ENCODE measurements at places on chromosomes 1 and 21. TPM values are rescaled to one million over a fixed set of nuclear protein-coding genes. Genes with fewer than 3 reads are reported as not detected.

DNA sequence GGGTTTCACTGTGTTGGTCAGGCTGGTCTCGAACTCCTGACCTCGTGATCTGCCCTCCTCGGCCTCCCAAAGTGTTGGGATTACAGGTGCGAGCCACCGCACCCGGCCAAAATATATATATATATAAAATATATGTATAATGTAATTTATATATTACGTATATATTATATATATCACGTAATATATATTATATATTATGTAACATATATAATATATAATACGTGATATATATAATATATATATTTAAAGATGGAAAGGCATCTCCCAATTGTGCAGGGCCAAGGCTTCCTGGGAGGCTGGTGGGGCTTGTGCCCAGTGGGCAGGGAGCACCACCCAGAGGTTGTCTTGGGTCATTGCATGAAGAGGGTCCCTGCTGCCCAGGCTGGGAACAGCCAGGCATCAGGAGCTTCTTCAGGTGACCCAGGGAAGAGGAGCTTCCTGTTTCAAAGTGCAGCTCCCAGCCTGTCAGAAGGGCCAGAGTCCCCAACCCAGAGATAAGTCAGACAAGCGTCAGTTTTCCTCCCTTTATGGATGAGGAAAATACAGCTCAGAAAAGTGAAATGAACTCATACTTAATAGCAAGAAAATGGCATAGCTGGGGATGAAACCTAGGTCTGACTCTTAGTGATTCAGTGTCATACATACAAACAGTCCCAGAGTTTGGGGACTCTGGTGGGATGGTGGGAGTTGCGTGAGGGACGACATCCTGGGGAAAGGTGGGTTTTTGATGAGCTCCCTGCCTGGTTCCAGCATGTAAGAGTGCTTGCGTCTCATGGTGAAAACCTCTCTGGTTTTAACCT, 12.0 kb downstream of the UBE2Q1 start:
- DNase-seq = no peak

DNA sequence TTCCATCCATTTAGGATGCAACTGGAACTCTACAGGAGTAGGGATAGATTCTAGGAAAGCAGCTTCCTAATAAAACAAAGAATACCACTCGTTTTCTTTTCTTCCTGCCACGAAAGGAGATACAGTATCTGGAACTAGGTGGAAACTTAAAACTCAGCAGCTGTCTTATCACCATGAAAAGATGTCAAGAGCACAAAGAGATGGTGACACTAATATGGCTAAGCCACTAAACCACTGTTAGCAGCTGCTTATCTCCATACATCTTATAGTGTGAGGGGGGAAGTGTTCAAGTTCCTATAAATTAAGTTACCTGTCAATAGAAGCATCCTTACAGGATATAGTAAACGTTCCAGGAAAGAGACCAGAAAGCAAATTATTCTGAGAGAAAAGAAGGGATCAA, 162.5 kb downstream of the TYW3 start:
- DNase-seq = no peak

GRCh38 chr1:28613175-28613574, 21.1 kb downstream of the RAB42 start:
- no peak for DNase-seq

- no peak for DNase-seq
Observed at GRCh38 chr1:153393926-153394325, 3.1 kb upstream of the S100A8 start.

GRCh38 chr1:67957066-67957465, 93.4 kb downstream of the DIRAS3 start:
- DNase-seq = no peak

GRCh38 chr1:215132156-215132555, 49.6 kb downstream of the KCNK2 start:
- no peak for DNase-seq

DNA sequence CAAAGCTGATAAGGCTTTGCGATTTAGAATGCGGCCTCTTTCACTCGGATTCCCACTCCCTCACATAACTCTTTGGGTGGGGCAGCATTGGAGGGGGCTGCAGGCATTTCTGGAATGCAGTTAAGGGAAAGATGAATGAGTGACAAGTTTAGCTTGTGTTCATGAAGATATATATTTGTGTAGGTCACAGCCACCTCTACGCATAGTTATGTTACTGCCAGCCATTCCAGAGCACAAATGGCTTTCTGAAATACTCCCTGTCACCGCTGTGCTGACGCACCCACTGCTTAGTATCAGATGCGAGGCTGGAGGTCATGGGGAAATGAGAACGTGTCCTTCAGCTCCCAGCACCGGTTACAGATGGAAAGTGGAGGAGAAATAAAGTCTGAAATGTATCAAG, 54.1 kb upstream of the ATP1A1 start:
- DNase-seq = no peak

DNA sequence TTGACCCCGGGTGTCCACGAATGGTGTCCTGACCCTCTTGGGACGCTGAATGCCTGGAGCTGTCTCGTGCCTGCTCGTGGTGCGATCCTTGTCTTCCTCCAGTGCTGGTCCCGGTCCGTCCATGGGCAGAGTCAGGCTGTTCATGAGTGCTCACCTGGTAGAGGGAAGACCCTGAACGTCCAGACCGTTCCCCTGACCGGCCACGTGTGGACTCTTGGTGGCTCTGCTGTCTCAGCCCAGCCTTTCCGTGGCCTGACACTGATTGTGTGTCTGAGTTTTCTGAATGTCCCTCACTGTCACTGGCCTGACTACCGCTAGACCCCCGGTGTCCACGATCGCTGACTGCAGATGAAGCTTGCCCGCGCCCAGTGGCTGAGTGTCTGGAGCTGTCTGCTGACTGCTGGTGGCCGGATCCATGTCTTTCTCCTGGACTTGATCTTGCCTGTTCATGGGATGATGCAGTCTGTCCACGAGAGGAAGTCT, 11.7 kb downstream of the FLG start:
- no peak for DNase-seq

DNA sequence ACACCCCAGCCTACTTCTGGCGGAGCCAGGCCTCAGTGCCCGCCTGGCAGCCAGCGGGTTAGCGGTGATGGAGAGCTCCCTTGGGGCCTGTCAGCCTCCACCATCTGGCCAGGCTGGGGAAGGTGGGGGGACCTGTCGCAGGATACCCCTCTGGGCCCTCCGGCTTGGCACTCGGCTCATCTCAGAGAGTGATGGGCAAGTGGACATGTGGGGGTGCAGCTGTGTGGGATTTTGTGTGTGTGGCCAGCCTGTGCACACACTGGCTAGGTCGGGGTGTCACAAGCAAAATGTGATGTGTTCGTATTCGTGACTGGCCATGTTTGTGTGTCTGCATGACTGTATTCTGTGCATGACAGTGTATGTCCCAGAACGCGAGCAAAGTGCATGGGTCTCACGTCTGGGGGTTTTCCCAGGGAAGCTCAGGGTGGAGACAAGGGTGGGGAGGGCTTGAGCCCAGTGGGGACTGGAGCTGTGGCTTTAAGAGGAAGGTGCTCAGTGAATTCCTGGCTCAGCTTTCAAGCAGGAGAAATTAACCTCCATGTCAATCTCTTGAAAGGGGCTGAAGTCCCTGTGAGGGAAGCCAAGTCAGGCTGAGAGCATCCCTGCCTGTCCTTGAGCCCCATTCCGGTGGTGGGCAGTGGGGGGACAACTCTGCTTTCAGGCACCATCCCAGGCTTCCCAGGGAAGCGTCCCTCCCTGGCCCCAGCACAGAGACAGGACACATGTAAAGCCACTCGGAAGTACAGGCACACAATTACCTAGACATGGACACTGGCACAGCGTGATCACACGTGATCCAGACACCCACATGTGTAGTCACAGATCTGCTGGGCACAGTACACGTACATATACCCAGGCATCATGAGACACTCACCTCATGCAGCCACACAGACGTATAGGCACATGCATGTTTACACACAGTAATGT, 21.1 kb upstream of the ADGRB2 start:
- no peak for DNase-seq

DNA sequence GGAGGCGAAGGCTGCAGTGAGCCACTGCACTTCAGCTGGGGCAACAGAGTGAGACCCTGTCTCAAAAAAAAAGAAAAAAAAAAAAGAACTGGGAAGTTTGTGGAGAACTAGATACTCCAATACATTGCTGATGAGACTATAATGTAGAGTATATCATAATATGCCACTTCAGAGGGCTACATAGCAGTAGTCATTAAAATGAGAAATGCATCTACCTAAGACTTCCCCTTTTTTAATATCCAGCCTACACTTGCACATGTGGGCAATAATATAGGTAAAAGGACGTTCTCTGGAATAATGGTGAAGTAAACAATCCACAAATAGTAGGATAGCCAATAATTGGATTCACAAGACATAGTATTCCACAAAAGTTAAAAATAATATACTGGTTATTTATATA, 311.0 kb downstream of the HLX start:
- DNase-seq = no peak

GRCh38 chr1:76942549-76942948, 75.3 kb downstream of the ST6GALNAC5 start:
- DNase-seq = no peak

DNA sequence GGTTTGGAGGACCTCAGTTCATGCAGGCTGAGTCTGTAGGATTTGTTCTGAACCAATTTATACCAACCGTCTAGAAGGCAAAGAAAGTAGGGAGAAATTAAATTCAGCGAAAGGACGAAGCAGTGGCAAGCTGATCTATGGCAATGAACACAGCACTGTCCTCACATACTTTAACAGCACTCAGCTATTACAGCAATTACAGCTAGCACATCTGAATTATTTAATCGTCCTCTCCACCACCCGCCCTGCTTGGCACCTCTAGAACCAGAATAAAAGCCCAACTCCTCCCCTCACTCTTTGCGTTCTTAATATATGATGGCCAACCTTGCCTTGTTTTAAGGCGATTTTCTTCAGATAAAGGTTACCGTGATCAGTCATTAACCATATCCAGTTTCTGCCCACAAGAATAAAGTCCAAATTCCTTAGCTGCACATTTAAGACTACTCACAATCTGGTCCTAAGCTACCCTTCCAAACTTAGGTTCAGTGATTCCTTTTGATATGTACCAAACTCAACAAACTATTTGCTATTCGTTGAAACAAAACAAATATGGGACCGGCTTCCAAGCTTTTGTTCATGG, 169.4 kb upstream of the ESRRG start:
- DNase-seq = no peak

- DNase-seq = no peak
Observed at GRCh38 chr1:41957568-41957967, 38.8 kb upstream of the HIVEP3 start.

DNA sequence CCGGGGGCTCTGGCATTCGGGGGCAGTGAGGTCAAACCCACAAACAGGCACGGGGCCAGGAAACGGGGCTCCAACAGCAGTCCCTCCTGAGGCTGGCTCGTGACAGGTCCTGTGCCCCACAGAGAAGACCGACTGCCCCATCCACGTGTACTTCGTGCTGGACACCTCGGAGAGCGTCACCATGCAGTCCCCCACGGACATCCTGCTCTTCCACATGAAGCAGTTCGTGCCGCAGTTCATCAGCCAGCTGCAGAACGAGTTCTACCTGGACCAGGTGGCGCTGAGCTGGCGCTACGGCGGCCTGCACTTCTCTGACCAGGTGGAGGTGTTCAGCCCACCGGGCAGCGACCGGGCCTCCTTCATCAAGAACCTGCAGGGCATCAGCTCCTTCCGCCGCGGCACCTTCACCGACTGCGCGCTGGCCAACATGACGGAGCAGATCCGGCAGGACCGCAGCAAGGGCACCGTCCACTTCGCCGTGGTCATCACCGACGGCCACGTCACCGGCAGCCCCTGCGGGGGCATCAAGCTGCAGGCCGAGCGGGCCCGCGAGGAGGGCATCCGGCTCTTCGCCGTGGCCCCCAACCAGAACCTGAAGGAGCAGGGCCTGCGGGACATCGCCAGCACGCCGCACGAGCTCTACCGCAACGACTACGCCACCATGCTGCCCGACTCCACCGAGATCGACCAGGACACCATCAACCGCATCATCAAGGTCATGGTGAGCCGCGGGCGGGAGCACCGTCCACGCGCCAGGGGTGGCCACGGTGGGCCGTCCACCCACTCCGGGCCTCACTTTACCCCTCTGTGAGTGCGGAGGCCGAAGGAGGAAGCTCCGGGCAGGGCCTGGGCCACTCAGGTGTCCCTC, 14.2 kb downstream of the COL6A2 start:
- peak; percentile 12 for DNase-seq

- no peak for DNase-seq
Observed at GRCh38 chr1:160109686-160110085, 5.9 kb upstream of the ATP1A2 start.

GRCh38 chr21:36075171-36075570, 5.3 kb downstream of the CBR1 start:
- no peak for DNase-seq

- DNase-seq = no peak
Observed at GRCh38 chr1:247443641-247444040, 14.3 kb downstream of the OR2B11 start.

- no peak for DNase-seq
Observed at GRCh38 chr1:231523816-231524215, 4.7 kb upstream of the TSNAX start.

DNA sequence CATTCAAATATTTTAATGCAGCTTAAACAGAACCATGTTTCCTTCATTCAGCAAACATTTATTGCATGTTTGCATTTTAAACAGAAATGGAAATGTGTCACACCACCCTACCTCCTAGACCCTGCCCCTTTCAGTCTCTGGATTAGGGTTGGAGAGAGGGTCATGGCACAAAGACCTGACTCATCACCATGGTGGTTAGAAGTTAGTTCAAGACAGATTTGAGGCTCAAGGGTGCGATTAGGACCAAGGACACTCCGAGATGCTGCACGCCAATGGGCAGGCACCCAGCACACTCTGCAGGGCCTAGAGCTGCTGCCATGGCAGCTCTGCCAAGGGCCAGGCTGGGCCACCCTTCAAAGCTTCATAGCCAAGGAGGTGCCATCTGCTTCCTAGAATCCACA, 86.9 kb downstream of the NAV1 start:
- no peak for DNase-seq

- no peak for DNase-seq
Observed at GRCh38 chr1:208807446-208808127, 563.4 kb upstream of the PLXNA2 start.

DNA sequence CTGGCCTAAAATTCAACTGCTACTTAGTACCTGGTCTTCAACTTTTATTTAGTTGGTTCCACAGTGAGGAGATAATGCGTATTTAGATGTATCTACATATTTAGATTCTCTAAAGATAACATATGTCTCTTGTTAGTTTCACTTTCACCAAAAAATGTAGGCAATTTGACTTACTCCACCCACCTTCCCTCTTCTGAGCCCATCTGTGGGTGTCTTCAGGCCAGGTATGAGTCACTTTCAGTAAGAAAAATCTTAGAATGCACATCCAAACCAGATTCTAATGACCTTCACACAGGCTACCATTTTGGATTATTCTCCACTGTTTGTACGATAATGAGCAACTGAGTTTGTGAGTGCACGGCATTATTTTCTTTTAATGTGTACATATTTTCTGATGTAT, 501.7 kb downstream of the NEGR1 start:
- no peak for DNase-seq

The RHBG gene
- 0.88 TPM for total RNA-seq

The C1orf56 gene
- total RNA-seq = 4.2 TPM

The EFCAB7 gene
- total RNA-seq = 9.6 TPM

The KCNH1 gene
- total RNA-seq = 0.34 TPM
